ENCODE measurements at places on chromosomes 7 and 10.

DNA sequence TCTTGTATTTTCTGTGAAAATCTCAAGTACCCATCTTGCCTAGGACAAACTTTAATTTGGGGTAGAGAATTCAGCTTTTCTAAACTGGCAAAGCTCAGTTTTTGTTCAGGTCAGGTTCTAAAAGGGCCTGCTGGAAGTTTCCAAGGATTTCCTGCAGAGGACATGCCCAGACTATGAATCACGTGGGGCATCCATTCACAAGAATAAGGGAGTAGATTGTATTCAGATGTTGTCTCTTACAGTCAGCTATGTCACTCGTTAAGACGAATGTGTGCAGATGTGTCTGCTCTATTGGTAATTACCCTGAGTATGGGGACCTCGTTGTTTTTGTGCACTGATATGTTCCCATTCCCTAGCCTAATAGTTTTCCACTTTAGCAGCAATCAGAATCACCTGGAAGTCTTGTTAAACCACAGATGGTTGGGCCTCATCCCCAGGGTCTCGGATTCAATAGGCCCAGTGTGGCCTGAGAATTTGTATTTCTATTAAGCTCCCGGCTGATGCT, 81.0 kb upstream of the ITPRID1 start:
- no peak for DNase-seq

GRCh38 chr10:23047201-23048050, 48.0 kb upstream of the MSRB2 start:
- no peak for DNase-seq

GRCh38 chr7:158209435-158209834, 378.2 kb downstream of the PTPRN2 start:
- DNase-seq: no peak

DNA sequence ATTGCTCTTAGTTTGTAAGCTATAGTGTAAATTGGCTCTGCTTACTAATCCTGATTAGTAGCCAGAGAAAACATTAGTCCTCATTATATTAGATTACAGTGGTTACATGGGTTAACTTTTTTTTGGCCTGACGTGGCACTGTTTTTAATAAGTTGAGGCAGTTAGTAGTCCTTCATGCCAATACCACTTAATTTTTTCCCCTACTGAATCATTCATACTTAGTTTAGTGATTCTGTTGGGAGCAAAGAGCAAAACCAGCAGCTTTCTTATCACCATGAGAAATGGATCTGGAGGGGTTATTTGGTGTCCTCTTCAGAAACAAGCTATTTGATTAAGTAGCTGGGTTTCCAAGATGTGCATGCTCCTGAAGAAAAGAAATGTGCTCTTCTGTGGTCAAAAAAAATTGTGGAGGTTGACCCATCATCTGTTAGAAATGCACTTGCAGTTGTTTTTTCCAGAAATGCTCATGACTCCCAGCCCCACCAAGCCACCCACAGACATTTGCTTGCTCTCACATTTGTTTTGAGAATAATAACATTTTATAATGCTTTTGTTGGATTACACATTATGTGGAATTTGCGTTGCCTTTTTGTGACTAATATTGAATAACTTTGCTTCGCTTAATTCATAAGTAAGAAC, 258.5 kb downstream of the HDAC9 start:
- no peak for DNase-seq

- no peak for DNase-seq
Measured at GRCh38 chr7:44622342-44623151, 16.1 kb downstream of the OGDH start.

- no peak for DNase-seq
Measured at GRCh38 chr7:45447296-45447695, 126.9 kb upstream of the ADCY1 start.

GRCh38 chr10:114544045-114544659, 113.9 kb downstream of the ABLIM1 start:
- DNase-seq: peak; percentile 37

- DNase-seq: no peak
Measured at GRCh38 chr10:102418622-102419268, at the start of gene PSD. Gene PSD (minus strand): TSS chr10:102418785. CDS start chr10:102417038, 1,747 bp downstream.

DNA sequence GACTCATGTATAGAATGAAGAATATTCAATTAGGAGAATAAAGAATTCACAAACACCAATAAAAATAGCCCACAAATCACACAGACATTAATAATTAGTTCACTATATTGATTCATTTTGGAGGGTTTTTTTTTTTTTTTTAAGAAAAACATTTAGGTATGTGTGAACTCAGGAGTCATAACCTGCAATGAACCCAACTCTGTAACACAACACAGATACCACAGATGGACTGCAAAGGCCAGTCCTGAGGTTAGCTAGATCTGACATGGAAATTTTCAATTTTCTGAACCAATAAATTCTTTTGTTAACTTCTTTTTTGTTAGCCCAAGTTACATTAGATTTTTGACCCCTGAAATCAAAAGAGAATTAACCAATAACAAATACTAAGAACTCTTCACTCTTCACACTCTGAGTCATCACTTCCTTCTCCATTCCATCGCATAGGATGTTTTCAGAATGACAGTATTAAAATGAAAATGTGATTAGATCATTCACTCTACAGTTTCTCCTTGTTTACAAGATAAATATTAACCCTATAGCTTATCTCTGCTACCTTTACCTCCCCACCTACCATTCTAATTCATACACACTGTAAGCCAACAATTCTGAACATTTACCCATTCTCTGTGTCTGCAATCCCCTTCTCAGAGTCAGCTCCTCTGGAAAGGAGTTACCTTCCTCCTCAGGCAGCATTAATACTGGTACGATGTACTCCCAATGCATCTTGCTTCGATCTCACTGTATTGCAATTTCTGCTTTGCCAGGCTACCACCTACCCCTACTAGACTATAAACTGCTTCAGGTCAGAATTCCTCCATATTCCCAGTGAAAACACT, 141.5 kb downstream of the LRRN3 start:
- no peak for DNase-seq

DNA sequence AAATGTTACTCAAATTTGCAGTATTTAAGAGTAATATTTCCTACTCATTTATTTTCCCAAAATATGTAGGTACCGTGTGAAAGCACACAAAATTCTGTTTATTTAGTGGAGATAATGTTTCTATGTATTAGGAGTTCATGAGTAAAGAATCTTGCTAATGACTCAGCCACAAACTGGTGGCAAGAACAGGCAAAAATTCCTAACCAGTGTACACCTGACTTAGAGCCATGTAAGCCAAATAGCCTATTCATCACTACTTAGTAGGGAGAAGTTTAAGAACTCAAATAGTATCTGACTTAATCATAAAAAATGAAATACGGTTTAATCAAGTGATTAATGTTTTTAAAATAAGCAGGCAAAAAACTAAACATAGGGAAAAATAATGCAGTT, 169.0 kb downstream of the SRPK2 start:
- DNase-seq: no peak

DNA sequence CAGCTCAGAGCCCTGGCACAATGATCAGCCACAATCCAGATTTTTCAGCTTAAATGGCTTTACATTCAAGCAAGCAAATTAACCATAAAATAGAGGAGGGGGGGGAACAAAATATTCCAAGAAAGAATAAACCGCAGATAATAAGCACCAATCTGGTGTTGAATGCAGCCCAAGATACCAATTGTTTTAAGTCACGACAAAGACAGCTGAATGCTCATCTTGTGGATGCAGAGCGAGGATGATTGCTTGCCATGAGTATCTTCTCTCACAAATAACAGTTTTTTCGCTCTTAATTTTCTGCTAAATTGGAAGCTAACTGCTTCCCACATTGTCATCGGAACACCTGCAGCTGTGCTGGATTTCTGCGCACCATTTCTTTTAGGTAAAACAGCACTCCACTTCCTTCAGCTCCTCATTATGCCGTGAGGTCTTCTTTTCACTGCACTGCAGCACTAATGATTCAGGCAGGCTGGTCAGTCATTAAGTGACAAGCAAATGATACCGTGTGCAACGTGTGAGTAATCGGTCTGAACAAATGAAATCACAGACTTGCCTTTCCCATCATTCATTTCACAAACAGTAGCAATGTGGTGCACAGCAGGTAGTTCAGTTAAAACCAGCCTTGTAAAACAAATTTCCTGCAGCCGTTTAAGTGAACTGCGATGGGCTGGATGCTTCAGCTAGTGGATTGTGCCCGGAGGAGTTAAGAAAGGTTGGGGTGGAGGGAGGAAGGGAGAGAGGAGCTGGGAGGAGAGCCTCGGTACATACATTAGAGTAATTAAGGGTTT, 106.4 kb upstream of the CDCA7L start:
- no peak for DNase-seq

GRCh38 chr10:105844241-105844640, 1203.2 kb downstream of the SORCS3 start:
- DNase-seq: no peak

DNA sequence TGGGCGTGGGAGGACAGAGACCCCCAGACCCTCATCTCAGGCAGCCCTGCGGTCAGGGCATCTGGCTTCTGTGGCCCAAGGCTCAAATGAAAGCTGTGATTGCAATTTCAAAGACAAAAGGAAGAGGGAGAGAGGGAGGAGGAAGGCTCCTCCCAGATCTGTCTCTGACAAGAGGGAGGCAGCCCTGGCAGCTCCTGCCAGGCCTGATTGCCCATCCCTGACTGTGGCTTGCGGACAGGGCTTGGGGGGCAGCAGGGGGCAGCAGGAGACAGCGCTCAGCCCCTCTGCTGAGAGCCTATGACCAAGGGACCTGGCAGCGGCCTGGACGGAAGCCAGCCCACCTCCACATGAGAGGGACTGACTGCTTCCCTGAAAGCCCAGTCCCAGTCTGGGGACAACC, 91.8 kb downstream of the PTPRN2 start:
- DNase-seq: no peak

GRCh38 chr7:154332811-154333580, 280.8 kb downstream of the DPP6 start:
- DNase-seq: no peak

GRCh38 chr10:15265056-15265455, 96.6 kb upstream of the NMT2 start:
- no peak for DNase-seq
